ENCODE measurements at places on chromosomes 7 and 10.

DNA sequence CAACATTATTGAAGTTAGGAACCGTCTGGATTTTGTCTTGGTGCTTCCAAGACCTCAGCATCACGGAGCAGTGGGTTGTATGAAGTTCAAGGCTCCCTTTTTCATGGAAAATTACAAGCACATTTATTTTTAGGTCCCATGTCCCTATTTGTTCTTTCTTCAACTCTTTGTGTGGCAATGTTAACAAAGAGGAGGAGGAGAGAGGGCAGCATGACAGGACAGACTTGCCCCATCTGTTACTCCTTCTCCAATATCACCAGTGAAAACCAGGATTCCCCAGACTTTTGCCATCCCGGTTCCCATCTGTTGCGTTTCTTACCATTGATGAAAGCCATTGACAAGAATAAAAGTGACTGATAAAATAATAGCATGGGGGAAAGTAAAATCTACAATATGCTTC lies 28.6 kb downstream of the EEPD1 start:
- no peak for DNase-seq

DNA sequence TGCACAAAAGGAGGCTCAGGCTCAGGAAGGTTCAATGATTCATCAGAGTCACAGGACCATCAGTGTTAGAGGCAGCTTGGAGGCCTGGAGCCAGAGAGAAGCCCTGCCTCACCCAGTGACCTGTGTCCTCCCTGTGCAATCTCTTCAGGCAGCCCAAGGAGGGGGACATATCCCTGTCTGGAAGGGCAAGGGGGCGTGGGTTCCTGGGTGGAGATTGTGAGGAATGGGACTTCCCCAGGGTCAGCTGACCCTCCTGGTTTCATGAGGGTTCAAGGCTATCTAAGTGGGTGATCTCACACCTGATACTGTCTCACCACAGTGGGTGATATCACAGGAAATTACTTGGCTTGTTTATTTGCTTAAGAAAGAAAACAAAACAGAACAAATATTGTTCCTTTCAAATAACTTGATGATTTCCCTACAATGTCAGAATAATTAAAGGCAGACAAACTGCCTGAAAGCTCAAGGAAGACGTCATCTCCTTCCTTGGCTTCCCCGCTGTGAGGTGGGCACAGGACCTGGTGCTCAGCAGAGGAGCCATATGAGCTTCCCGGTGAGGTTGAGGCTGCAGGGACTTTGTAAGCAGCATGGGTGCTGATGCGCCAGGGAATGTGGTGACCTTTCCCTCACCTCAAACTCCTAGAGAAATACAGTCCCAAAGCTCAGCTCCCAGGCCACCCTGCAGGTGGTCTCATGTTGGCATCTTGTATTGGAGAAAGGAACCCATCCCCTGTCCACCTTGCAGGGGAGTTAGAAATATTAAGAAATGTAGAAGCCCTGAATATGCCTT lies 763.2 kb downstream of the GRID1 start:
- DNase-seq: no peak

DNA sequence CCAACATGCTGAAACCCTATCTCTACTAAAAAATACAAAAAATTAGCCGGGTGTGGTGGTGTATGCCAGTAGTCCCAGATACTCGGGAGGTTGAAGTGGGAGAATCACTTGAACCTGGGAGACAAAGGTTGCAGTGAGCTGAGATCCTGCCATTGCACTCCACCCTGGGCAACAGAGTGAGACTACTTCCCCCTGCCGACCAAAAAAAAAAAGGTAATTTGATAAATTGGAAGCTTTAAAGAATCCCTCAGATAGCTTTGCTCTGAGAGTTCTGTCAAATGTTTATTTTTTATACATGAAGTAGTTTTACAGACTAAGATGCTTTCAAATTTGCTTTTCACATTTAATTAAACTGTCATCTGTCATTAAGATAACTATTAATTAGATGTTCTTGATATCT lies 563.3 kb upstream of the LRRTM3 start:
- no peak for DNase-seq

- no peak for DNase-seq
Measured at GRCh38 chr7:34191162-34191561, 285.8 kb downstream of the BMPER start.

DNA sequence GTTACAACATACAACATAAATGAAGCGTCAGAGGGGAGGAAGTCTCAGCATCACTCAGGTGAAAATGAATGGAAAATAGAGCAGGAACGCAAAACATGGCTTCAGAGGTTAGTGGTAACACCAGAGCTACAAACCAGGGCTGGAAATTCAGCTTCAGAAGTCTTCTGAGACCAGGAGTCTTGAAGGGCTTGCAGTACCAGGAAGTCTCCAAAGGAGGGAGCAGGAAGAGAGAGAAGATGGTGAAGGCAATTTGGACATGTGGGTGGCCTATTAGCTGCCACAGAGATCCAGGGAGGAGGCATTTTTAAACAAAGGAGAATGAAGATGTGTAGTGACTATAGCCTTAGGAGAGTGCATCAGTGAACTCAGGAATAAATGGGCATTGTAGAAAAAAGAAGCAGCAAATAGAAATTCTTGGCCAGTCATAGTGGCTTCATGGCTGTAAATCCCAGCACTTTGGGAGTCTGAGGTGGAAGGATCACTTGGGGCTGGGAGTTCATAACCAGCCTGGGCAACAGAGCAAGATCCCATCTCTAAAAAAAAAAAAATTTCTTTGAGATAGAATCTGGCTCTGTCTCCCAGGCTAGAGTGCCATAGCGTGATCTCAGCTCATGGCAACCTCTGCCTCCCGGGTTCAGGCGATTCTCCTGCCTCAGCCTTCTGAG lies 9.3 kb upstream of the TET1 start:
- DNase-seq: no peak

DNA sequence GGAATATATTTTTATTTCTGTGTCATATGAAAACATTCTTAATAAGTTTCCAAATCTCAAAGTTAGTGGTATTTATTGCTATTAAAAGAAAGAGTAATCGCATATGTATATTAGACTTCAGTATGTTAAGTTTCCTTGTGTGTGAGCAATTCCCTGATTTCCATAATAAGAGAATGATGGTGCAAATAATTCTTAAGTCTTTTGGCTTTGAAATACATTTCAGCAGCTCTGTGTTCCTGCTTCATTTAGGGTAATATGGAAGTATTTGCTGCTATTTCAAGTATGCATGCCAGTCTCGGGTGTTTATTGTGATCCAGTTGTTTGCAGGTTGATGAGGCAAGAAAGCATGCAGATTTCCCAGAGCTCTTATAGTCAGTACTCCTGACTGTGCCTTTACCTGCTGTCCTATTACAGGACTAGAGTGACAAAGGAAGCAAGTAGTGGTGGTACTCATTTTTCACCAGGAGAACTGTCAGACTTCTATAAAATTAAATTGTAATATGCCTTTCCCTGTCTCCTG lies 43.7 kb downstream of the FGFBP3 start:
- no peak for DNase-seq

GRCh38 chr10:114802177-114802576 lies 19.4 kb upstream of the FHIP2A start:
- no peak for DNase-seq

DNA sequence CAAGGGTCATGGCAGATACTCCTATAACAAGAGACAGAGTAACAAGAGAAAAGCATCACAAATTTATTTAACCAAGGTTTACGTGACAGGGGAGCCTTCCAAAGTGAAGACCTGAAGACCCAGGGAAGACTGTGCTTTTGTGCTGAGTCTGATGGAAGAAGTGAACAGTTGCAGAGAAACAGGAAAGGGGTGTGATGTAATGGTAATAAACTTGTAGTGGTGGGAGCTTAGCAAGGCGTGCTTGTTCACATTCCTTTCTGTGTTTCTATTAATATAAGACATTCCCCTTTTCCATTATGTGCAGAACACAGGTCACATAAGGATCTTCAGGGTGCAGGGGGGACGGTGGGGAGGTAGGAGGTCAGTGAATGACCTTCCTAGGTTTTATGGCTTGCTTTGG lies 25.5 kb upstream of the C10orf67 start:
- no peak for DNase-seq

DNA sequence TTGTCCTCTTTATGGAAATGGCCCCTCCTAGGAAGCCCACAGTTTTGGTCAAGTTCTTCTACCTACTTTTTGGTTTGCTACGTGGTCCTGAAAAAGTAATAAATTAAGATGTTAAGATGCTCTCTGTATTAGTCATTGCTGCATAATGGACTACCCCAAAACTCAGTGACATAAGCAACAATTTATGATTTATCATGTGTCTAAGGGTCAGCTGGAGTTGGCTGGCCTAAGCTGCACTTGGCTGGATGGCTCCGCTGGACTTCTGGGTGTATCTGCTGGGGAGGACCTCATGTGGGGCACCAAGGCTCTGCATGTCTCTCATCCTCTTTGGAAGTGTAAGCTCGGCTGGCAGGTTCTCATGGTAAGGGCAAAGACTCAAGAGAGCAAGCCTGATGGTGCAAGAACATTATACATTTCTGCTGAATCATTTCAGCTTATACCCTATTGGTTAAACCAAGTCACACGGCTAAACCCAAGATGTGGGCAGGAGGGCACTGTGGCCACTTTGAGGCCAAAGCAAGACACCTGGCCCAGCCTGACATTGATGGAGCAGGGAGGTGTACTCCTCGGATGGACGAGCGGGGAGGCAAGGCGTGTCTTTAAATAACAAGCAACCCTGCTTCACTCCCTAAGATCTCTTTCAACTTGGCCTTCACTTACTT lies 47.7 kb downstream of the TBXAS1 start:
- DNase-seq: no peak

DNA sequence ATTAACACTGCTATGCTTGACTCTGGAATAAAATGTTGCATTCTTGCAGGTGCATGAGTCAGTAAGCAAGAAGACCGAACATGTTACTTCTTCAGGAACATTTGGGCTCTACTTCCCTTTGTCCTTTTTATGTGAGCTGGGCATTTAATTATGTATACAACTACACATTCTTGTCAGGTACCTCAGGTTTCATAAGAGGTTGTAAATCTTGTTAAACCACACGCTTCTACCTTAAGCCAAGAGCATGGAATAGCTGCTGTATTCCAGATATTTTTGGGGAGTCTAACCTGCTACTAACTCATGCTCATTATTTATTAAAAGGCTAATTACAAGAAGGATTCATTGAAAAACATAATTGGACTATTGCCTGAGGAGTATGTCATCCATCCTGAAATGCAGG lies 414.2 kb upstream of the KLF6 start:
- no peak for DNase-seq

DNA sequence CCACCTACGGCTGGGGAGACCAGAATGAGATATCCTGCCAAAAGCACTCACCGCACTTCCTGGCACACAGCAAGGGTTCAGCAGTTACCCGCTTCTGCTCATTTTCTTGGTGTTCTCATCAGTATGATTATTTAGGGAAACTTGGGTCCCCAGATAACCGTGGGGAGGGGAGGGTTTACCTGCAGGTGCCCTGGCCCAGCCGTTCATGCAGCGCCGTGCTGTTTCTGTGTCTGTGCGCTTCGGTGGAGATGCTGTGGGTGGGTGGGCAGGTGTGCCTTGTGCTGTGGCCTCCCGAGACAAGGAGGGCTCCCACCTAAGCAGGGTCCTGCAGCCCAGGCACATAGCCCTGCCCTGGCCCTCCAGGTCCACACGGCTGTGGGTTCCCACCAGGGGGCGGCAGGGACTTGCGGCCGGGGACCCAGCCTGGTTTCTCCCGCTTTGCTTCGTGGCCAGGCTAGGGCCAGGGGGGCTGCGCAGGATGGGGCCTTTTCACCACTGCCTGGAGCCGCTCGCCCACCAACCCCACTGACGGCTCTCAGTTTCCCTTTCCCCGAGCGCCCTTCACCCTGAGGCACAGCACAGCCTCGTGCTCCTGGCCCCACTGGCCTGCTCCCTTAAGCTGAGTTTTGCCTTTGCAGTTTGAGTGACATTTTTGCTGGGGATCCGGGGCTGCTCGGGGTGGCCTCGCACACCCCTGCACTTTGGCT lies 78.5 kb downstream of the LHPP start:
- no peak for DNase-seq

DNA sequence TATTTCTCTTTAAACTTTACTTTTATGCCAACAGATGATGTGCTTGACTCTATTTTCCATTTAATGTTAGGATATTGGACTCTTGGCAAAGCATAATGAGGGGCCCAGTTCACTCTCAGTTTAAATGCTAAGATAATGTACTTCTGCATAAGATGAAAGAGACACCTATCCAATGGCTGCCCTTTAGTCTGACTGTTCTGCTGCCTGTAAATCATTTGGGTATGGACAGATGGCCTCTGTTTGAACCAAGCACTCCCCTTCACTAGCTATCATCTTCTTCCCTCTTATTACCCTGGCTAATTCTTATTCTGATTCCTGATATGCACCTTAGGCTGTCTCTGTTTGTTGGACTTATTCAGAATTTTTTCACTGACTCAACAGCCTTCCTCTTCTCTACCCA lies 72.1 kb downstream of the SEM1 start:
- DNase-seq: no peak

DNA sequence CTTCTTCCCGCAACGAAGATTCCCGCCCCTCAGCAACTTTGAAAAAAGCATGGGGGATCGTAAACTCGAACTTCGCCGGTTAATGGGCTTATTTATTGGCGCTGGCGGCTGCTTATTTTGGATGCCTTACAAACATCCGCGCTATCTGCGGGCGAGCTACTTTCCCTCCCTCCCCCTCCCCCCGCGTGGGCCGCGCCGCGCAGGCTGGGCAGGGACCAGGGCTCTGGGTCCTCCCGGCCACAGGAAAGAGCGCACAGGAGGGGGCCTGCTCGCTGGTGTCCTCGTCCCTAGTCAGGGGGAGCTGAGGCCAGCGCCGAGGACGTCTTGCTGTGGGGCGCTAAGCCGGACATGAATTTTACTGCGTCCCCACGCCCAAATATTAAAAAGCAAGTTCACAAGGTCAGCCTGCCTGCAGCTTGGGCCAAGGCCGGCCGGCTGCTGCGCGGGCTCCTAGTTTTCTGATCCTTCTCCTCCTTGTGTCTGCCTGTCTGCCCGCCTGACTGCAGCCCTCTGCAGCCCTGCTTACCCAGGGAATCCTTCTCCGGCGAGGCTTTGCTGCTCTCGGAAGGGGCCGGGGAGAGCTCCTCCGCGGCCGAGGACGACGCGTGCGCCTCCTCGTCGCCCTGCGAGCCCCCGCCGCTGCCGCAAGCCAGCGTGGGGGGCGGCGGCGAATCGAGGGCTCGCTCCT lies 1.2 kb downstream of the HOXA10 start:
- DNase-seq: no peak

- no peak for DNase-seq
Measured at GRCh38 chr10:60737242-60737641, 41.0 kb upstream of the CDK1 start.

GRCh38 chr7:39083781-39084180 lies 106.1 kb downstream of the POU6F2 start:
- DNase-seq: no peak

- no peak for DNase-seq
Measured at GRCh38 chr7:90560730-90561129, 35.4 kb upstream of the CDK14 start.
